Activated T-helper 9 cell treated with anti-CD3 and anti-CD28 coated beads, Interleukin-2, amount 50 U/mL, for 16 hours (primary cell): ENCODE measurements at places on chromosomes 3 and 15.

GRCh38 chr15:100143378-100143777 lies 198.4 kb downstream of the ADAMTS17 start:
- no peak for DNase-seq

DNA sequence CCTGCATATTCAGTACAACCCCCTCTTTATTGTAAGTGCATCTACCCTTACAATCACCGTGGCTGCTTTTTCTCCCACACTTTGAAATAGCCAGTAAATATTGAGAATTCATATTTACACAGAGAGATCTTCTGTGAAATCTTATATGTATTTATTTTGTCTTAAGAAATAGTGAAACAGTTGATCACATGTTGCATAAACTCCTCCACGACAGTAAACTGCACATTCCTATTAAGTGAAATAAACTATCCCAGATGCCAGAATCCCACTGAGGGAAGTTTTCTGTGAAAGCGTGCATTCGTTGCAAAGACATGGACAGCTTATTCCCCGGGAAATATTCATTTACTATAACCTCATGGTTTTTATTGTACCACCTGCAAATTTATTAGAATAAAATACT lies 796.0 kb downstream of the ROBO2 start:
- no peak for DNase-seq

DNA sequence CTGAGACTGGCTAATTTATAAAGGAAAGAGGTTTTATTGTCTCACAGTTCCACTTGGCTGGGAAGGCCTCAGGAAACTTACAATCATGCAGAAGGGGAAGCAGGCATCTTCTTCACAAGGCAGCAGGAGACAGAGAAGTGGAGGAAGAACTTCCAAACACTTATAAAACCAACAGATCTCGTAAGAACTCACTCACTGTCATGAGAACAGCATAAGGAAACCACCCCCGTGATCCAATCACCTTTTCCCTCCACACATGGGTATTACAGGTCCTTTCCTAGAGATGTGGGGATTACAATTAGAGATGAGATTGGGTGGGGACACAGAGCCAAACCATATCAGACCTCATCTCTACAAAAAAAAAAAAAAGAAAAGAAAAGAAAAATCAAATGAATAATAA lies 25.7 kb downstream of the CGGBP1 start:
- DNase-seq, result no peak

DNA sequence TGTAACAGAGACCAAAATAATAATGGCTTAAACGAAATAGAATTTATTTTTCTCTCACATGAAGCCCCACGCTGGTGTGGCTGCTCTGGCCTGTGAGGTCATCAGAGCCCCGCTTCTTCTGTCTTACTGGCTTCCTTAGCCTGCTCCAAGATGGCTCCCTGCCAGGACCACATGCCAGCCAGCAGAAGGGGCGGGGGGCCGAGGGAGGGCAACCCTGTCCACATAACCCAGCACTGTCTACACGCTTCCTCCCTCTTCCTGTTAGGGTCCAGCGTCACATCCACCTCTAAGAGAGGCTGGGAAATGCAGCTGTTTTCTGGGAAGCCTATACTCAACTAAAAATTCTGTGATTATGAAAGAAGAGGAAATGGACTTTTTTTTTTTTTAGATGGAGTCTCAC lies 107.9 kb upstream of the DLG1 start:
- no peak for DNase-seq

DNA sequence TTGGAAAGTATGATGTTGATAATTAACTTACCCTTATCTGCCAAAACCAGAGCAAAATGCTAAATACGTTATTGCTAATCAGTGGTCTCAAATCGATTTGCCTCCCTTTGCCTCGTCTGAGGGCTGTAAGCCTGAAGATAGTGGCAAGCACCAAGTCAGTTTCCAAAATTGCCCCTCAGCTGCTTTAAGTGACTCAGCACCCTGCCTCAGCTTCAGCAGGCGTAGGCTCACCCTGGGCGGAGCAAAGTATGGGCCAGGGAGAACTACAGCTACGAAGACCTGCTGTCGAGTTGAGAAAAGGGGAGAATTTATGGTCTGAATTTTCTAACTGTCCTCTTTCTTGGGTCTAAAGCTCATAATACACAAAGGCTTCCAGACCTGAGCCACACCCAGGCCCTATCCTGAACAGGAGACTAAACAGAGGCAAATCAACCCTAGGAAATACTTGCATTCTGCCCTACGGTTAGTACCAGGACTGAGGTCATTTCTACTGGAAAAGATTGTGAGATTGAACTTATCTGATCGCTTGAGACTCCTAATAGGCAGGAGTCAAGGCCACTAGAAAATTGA lies 59.7 kb downstream of the DCUN1D1 start:
- DNase-seq, result no peak

DNA sequence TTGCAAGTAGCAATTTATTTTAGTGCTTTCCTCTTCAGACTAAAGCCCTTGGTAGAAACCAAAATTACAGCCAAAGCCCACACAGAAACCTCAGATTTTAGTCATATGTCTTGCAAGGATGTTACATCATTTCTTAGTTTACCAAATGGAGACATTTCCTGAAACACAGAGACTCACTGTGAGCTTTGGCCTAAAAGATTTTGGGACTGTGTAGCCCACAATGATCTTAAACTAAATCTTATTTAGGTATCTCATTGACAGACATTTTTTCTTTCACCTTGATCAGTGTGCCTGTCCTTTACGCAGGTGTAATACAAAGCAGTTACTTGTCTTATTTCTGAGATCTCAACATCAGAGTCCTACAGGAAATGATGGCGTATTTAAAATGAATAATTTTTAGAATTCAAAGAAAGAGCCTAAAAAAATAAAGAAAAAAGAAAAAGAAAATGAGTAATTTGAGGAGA lies 27.8 kb upstream of the AP4E1 start:
- DNase-seq, result no peak

DNA sequence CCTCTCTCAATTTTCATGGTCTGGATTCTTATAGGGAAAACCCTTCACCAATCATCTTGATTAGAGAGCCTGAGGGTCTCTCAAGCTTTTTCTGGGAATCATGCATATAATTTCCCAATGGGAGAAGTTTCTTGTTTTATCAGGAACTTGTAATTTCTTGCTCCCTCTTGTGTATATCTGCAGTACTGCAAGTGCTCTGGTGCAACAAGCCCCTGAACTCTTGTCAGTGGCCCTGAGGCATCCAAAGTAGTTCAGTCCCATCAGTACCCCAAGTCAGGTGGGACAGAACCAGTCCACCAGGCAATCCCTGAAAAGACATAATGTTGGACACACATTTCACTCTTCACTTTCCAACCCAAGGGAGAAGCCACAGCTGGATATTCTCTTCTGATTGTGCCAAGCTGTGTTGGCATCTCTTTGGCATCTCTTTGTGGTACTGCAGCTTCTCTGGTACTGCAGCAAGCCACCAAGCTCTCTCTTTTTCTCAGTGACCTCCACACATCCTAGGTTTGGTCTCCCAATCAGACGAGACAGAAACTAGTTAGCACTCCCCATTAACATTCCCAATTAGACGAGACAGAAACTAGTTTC lies 214.5 kb downstream of the ZIC4 start:
- no peak for DNase-seq

GRCh38 chr3:185998136-185998535 lies 60.3 kb upstream of the TRA2B start:
- no peak for DNase-seq

DNA sequence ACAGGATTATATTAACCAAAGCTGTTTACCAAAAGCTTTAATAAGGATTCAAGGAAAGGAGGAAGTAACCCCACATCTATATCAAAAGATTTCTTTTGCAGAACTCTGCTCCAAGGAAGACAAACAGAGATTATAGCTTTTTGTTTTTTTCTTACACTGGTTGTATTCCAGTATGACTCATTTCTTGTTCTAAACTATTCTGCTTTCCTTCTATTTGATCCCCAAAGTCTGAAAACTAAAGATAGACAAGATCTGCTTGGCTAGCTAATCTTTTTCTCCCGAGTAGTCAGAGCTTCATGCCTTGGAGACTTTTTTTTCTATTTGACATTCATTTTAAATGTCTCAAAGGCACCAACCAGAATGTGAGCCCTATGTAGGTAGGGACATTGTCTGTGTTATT lies 36.8 kb upstream of the FRMD5 start:
- DNase-seq, result no peak
